ENCODE measurements at places on chromosomes 2 and 18. TPM values are rescaled to one million over a fixed set of nuclear protein-coding genes. Genes with fewer than 3 reads are reported as not detected.

MEP1B gene
- not detected for total RNA-seq

- peak; percentile 1 for DNase-seq
Observed at GRCh38 chr18:49250816-49251388, 209.5 kb downstream of the DYM start.

NBAS gene
- 39.0 TPM for total RNA-seq

GRCh38 chr2:109265369-109265768 lies 136.4 kb downstream of the SH3RF3 start:
- DNase-seq: no peak

- DNase-seq: peak; percentile 5
Observed at GRCh38 chr18:27808683-27809082, 368.2 kb downstream of the CDH2 start.

UGT1A10 gene
- total RNA-seq: not detected

DNA sequence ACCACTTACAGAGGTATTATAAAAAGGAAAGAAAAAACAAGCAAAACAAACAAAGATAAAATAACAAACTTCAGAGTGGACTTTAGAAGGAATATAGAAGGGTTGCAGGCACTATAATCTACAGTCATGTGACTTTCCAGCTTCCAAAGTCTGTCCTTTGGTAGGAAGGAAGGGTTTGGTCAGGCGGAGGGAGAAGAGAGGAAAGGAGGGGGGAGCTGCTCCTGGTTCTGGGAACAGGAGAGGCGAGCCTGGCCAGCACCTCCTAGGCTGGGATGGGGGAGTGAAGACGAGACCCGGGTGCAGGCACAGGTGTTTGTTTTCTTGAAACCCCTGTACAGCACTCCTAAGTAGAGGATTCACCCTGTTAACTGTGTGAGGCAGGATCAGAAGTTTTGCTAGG lies 53.8 kb upstream of the GATA6 start:
- DNase-seq: no peak

RAB11FIP5 gene
- 52.2 TPM for total RNA-seq

WDCP gene
- 10.7 TPM for total RNA-seq

- peak; percentile 69 for DNase-seq
Observed at GRCh38 chr2:192267484-192267883, 72.8 kb upstream of the TMEFF2 start.

CAVIN2 gene
- total RNA-seq: 177 TPM

RTKN gene
- total RNA-seq: 23.1 TPM

GRCh38 chr2:143177096-143177786 lies 48.0 kb downstream of the ARHGAP15 start:
- DNase-seq: no peak

- no peak for DNase-seq
Observed at GRCh38 chr2:169300636-169301530, 61.5 kb downstream of the LRP2 start.

All from A172 (cell line).